EL (cell line): ENCODE measurements at places on chromosomes 7 and 10.

- no peak for DNase-seq
Measured at GRCh38 chr10:86331861-86332260, 34.7 kb downstream of the GRID1 start.

DNA sequence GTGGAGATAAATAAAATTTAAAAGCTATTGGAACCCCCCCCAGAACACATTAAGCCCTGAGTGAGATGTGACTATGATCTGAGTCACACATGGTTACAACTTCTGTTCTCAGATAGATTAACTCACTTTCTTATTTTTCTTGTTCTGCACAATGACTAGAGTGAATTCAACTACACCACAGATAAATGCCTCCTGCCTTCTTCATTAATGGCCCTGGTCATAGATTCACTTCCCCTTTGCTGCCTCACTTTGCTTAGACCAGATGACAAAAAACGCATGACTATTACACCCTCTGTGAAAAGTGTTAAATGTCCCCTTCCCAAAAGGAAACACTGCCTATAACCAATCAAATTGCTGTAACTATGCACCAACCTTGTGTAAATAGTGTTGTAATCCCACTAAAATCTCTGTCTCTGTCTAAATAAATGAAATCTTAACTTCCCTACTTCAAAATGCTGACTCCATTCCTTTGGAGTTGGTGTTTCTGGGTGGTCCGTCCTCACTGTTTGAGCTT, 49.4 kb downstream of the AKR1D1 start:
- DNase-seq, result peak; percentile 56

- DNase-seq, result no peak
Measured at GRCh38 chr7:29518616-29519015, 45.0 kb upstream of the PRR15 start.

DNA sequence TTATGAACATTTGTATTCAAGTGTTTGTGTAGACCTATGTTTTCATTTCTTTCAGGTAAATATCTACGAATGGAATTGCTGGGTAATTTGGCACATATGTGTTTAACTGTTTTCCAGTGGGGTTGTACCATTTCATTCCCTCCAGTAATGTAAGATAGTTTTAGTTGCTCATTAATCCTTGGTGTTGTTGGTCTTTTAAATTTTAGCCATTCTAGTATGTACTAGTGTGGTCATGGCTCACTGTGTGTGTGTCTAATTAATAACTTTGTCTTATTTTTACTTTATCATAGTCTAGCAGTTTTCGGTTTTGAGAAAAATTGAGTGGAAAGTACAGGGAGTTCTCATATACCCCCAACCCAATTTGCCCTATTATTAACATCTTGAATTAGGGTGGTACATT, 278.8 kb downstream of the CAMK1D start:
- no peak for DNase-seq

- DNase-seq, result peak; percentile 32
Measured at GRCh38 chr10:50937230-50937907, 51.9 kb upstream of the A1CF start.

- DNase-seq, result no peak
Measured at GRCh38 chr7:129643550-129644170, 32.1 kb downstream of the NRF1 start.

- no peak for DNase-seq
Measured at GRCh38 chr7:131031099-131031868, 296.4 kb upstream of the MKLN1 start.

DNA sequence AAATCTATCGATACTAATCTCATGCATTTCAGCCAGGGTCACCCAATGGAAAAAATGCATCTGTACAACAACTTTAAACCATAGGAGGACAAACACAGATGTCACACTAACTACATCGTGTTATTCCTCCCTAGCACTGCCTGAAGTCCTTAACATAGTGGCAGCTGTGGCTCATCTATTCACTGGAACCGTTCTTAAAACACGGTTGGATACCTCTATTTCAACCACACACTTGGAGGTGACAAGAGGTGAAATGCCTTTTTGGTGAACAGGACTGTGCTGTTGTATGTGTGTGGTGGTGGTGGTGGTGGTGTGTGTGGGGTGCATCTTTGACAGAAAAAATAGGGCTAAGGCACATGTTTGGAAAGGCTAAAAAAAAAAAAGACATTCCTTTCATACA, 93.1 kb downstream of the NRP1 start:
- DNase-seq, result peak; percentile 36

DNA sequence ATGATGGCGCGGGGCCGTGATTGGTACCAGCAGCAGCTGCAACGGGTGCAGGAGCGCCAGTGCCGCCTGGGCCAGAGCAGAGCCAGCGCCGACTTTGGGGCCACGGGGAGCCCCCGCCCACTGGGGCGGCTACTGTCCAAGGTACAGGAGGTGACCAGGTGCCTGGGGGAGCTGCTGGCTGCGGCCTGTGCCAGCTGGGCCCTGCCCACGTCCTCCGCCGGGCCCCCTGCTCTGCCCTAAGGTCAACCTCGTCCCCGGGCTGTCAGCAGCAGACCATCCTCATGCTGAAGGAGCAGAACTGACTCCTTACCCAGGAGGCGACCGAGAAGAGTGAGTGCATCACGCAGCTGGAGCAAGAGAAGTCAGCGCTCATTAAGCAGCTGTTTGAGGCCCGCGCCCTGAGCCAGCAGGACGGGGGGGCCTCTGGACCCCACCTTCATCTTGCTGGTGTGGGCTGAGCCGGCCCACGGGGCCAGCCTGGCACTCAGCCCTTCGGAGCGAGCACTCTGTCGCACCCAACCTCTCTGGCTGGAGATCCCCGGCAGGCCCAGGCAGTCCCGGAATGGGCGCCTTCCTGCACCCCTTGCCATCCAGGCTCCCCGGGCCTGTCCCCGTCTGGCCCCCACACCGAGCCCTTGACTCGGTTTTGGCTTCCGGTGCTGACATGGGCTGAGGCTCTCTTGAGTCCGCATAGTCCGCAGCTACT, 24.6 kb upstream of the ZNF716 start:
- no peak for DNase-seq

GRCh38 chr7:148291799-148292198, 298.8 kb upstream of the C7orf33 start:
- DNase-seq, result no peak

- DNase-seq, result no peak
Measured at GRCh38 chr10:7906128-7906527, 87.8 kb downstream of the TAF3 start.

- DNase-seq, result peak; percentile 53
Measured at GRCh38 chr10:90326498-90327267, 531.2 kb downstream of the HTR7 start.

DNA sequence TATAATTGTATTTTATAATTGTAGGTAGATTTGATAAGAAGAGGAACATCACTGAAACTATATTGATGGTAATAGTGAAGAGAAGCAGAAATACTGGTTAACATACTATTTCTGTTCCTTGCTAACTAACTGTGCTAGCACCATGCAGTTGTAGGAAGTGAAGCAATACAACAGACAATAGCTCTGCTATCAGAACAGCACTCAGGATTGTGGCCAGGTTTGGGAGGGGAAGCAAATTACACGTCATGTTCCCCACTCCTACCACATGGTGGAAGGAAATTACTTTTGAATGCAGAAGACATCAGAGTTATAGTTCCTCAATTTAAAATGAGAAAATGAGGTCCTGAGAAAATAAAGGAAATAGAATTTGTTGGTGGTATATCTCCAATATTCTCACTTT, 151.1 kb downstream of the DGKB start:
- no peak for DNase-seq

GRCh38 chr10:21336476-21337170, 188.9 kb downstream of the SKIDA1 start:
- DNase-seq, result peak; percentile 98

DNA sequence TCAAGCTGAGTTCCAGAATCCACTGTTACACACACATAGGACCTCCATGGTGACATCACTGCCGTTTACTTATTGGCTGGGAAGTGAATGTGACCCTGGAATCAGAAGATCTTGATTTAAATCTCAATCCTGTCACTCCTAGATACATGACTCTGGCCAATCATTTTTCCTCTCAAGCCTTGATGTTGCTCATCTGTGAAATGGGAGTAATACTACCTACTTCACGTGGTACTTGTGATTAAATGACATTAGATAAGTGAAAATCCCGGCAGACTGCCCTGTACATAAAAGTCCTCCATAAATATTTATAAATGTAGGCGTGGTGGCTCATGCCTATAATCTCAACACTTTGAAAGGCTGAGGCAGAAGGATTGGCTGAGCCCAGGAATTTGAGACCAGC, 88.0 kb upstream of the SVIL start:
- no peak for DNase-seq

DNA sequence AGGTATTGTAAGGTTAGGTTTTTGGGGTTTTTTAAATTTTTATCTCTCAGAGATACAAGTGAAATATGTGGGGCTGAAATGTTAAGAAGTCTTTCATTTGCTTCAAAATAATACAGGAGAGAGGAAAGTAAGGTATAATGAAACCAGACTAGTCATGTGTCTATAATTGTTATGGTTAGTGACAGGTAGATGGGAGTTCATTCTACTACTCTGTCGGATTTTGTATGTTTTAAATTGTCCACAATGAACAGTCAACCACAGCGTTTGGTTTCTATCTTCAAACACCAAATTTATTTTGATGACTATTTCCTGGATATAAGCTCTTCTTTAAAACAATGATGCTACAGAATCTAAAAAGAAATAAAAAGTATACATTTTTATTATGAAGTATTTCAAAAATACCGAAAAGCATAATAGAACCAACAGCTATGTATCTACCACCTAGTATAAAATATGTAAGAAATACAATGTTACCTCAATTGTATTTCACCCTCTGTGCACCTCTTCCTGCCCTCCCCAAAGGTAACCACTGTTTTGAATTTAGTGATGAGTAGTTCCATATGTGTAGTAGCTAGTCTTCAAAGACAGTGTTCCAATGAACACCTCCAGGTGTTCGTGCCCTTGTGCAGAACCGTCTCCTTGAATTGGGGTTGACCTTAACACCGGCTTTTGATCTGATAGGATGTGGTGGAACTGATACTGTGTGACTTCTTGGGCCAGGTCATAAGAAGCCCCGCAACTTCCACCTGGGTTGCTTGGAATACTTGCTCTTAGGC, 74.8 kb upstream of the CDK1 start:
- DNase-seq, result no peak
